ENCODE measurements at places on chromosomes 7 and 10.
A peak's percentile ranks its signal among the peaks of the same experiment; 100 is the strongest.

- DNase-seq, result no peak
Measured at GRCh38 chr10:30737931-30738391, 108.4 kb upstream of the LYZL2 start.

DNA sequence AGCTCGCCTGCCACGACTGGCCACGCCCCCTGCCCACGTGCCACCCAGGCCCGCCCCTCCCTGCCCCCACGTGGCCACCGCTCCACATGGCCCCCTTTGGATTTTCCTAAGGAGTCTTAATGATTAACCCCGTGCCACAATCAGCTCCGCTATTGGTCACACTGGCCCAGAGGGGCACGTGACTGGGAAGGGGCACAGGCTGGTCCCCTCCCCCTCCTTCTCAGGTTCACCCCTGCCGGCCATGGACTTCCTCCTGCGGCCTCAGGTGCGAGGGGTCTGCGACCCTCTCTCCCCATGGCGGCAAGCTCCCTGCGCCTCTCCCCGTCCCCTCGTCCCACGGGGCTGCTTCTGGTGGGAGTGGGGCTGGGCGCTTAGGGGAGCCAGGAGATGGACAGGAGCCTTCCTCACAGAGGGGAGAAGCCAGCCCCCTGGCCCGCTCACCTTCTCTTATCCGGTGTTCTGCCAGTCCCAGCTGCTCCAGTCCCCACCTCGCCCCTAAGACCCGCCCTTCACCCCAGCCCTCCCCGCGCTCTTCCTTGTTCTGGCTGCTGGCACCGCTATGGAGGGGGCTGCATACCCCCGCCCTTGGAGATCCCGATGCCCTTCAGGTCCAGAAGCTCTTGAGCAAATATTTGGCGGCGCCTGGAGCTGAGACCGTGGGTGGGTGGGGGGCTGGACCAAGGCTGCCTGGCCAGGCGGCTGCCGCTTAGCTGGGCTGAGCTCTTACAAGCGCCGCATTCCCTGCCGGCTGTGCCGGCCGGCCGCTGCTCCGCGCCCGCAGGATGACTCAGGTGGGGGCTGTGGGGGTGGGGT, 3.2 kb downstream of the SLC4A2 start:
- DNase-seq, result peak; percentile 83

- DNase-seq, result no peak
Measured at GRCh38 chr7:106460792-106461254, 176.0 kb upstream of the NAMPT start.

DNA sequence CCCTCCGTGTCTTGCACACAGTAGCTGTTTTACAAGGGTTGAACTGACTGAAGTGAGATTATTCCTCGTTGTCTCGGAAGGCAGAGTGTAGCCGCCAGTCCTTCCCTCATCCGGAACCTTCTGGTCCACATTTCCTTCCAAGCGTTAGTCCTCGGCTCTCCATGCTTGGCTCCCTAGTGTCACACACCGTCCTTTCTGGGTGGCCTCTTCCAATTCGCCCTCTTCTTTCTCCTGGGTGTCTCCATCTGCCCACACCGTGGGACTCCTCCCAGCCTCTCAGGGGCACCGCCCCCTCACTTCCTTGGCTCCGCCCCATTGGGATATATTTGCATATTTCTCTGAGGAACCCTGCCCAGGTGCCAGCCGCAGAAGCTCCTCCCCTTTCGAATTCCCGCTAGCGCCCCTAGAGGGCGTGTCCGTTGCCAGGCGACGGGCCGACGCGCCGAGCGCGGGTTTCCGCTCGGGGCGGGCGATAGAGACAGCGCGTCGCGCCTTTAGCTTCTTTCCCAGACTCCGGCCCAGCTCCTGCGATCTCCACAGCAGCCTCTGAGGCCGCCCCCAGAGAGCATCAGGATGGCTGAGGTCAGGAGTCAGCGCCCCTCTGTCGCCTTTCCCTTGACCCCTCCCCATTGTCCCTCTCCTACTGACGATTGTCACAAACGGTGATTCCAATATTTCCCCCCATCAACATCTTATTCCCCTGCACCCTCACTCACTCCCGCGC, at the start of gene CFAP58:
Gene CFAP58, plus strand, starts transcription at position 509 of the 724 bp plus-strand sequence. Its CDS starts 65 bp downstream, at position 574.
- DNase-seq, result peak; percentile 48

- no peak for DNase-seq
Measured at GRCh38 chr10:124172181-124172916, 79.0 kb upstream of the CHST15 start.

DNA sequence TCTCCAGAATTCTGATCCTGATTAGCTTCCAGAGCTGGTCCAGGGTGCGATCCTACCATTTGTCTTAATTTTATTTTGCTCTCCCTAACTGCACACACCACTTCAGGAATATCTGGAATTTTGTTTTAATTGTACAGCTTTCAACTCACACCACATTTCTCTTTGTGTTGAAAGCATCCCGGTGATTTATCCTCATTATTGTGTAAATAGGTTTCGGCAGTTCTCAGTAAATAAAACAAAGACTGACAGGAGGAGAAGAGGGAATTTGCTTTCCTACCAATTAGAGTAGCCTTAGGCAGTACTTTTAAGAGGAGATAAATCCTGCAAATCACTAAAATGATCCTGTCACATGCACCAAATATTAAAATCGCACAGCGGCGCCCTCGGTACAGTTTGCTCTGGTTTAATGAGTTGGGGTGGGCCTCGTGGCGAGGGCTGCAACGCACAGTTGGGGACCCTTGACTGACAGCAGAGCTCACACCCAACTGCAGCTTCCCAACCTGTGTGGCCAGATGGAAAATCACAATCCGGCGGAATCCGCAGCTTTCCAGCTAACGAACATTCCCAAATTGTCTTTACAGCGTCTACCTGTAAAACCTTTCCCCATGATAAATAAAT, 62.6 kb downstream of the EBF3 start:
- no peak for DNase-seq

DNA sequence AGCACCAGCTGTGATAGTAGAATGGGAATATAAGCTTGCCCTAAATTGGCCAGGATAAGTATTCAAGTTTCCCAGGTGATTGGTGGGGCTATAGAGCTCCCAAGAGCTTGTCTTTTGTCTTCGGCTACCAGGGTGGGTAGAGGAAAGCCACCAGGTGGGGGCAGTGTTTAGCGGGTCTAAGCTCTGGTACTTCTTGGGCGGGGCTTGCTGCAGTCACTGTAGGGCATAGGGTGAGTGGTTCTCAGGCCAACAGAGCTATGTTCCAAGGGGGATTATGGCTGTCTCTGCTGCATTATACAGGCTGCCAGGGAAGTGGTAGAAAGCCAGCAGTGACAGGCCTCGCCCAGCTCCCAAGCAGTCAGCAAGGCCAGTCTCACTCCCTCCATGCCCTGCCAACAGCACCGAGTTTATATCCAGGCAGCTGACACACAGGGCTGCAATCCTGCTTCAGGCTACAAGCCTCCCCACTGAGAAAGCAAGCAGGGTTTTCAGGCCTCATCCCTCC, 110.7 kb downstream of the ZNF467 start:
- DNase-seq, result no peak

DNA sequence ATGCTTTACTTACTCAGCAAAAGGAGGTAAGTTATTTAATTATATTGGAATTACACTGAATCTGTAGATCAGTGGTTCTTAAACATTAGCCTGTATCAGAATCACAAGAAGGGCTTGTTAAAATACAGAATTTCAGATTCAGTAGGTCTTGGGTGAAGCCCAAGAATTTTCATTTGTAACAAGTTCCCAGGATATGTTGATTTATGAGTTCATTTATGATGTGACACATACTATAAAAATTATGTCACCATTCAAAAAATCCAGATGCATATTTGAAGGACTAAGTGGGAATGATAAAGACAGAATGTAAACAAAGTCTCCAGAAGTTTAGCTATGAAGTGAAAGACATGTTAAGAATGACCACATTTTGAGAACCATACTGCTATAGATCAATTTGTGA, 52.3 kb downstream of the HECTD2 start:
- DNase-seq, result no peak

- DNase-seq, result peak; percentile 32
Measured at GRCh38 chr10:89278034-89278535, 23.8 kb upstream of the IFIT2 start.

- DNase-seq, result no peak
Measured at GRCh38 chr7:106793015-106793975, 71.8 kb upstream of the PIK3CG start.

DNA sequence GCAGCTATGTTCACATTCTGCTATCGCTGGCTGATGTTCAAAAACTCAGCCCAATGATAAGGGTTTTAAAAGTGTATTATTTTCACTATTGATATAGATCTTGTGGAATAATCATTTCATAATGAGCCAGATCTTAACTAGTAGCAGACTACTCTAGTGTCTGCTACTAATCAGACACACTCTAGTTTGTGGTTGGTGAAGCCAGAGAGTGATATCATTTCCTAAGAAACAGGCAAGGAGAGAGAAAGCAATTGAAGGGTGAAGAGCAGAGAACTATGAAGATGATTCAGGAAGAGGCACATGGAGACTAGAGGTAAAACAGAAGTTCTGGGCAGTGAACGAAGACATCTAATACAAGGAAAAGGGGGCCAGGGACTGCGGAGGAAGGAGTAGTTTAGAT, 58.2 kb upstream of the BET1 start:
- DNase-seq, result no peak

- no peak for DNase-seq
Measured at GRCh38 chr10:13787015-13787421, 200.3 kb downstream of the PRPF18 start.

GRCh38 chr10:73877533-73878160, 3.3 kb upstream of the CAMK2G start:
- DNase-seq, result no peak

GRCh38 chr7:129703751-129704150, 92.2 kb downstream of the NRF1 start:
- no peak for DNase-seq

DNA sequence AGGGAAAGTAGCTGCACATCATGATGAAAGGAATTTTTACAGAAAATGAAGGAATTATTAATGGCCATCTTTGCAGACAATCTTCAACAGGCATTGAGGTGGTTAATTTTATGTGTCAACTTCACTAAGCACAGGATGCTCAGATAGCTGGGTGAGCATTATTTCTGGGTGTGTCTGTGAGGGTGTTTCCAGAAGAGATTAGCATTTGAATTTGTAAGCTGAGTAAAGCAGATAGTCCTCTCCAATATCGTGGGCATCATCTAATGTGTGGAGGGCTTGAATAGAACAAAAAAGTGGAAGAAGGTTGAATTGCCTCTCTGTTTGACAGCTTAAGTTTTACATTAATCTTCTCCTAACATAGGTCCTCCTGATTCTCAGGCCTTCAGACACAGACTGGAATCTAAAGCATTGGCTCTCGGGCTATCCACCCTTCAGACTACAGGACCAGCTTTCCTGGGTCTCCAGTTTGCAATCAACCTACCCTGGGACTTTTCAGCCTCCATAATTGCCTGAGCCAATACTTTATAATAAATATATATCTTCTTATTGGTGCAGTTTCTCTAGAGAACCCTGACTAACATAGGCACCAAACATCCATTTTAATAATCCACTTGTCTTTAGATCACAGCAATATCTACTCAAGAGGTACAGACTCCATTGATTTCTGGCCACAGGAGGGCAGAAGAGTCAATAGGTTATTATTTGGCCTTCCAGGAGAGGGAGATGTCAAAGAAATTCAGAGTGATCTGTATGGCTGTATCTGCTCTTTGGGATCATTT, 10.5 kb upstream of the CRPPA start:
- DNase-seq, result no peak

- no peak for DNase-seq
Measured at GRCh38 chr7:15087771-15088170, 185.2 kb upstream of the DGKB start.

DNA sequence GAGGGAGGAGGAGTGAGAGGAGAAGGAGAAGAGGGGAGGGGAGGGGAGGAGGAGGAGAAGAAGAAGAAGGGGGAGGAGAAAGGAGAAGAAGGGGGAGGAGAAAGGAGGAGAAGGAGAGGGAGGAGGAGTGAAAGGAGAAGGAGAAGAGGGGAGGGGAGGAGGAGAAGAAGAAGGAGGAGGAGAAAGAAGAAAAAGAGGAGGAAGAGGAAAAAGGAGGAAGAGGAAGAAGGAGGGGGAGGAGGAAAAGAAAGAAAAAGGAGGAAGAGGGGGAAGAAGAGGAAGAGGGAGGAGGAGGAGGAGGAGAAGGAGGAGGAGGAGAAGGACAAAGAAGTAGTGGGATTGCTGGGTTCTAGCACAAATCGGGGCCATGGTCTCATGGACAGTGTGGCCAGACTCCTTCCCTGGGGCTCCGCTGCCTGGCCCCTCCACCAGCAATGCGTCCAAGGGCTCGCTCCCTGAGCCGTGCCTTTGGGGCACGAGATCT, 4.2 kb upstream of the MAFK start:
- no peak for DNase-seq

- peak; percentile 9 for DNase-seq
Measured at GRCh38 chr7:13920053-13920697, 69.3 kb downstream of the ETV1 start.

GRCh38 chr10:77629775-77630506, 7.7 kb downstream of the KCNMA1 start:
- no peak for DNase-seq

- DNase-seq, result no peak
Measured at GRCh38 chr10:35392482-35393228, 56.3 kb downstream of the CCNY start.

- DNase-seq, result no peak
Measured at GRCh38 chr10:78177491-78178185, 144.0 kb downstream of the RPS24 start.

DNA sequence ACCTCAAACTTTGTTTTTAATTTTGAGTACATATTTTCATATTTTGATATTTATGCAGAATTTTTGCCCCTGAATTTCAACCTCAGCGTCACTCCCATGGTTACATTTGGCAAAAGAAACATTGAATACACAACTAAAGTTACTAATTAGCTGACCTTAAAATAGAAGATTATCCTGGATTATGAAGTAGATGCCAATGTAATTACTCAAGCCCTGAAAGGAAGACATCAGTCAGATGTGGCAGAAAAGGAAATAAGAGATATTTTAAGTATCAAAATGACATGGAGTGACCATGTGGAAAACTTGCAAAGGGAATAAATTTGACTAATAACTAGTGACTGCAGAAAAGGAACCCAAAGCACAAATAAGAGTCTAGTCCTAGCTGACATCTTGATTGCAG, 701.3 kb upstream of the KCND2 start:
- no peak for DNase-seq

DNA sequence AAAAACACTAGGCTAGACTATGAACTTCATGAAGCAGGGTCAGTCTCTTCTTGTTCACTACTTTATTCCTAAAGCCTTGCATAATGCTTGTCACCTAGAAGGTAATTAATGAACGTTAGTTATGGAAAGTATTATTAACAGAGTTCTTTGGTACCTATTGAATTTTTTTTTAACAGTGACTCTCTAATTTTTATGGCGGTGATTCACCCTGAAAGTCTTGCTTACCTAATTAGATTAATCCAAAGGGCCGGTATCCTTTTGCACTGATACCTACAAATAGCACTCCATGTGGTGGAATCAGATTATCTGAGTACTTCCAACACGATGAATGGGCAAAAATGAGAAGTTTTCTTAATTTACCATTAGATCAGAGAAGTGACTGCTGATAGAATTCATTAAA, 31.7 kb downstream of the STAM start:
- DNase-seq, result no peak
